ENCODE measurements at places on chromosomes 12 and 14. TPM values are rescaled to one million over a fixed set of nuclear protein-coding genes. Genes with fewer than 3 reads are reported as not detected.

The TAS2R20 gene
- total RNA-seq = 2.1 TPM

The OR6C2 gene
- total RNA-seq = not detected

DNA sequence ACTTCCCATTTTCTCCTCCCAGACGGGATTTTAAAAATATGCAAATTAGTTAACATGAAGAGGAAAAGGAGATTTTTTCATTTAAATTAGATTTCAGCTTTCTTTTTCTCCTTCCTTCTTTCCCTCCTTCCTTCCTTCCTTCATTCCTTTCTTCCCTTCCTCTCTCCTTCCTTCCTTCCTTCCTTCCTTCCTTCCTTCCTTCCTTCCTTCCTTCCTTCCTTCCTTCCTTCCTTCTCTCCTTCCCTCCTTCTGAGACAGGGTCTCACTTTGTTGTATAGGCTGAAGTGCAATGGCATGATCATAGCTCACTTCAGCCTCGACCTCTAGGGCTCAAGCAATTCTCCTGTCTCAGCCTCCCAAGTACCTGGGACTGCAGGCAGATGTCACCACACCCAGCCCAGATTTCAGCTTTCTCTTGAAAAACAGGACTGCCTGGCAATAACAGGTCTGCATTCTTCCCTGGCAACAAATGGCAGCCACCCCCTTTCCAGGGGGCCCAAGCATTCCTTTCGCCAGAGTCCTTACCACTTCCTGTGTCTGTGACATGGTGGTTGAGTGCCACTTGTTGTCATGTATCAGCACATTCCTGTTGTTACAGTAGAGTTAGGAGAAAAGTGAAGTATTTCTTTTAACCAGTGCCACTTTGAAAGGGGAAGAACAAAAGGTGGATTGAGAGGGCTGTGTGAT lies 119.1 kb downstream of the PTPN11 start:
- DNase-seq = no peak

DNA sequence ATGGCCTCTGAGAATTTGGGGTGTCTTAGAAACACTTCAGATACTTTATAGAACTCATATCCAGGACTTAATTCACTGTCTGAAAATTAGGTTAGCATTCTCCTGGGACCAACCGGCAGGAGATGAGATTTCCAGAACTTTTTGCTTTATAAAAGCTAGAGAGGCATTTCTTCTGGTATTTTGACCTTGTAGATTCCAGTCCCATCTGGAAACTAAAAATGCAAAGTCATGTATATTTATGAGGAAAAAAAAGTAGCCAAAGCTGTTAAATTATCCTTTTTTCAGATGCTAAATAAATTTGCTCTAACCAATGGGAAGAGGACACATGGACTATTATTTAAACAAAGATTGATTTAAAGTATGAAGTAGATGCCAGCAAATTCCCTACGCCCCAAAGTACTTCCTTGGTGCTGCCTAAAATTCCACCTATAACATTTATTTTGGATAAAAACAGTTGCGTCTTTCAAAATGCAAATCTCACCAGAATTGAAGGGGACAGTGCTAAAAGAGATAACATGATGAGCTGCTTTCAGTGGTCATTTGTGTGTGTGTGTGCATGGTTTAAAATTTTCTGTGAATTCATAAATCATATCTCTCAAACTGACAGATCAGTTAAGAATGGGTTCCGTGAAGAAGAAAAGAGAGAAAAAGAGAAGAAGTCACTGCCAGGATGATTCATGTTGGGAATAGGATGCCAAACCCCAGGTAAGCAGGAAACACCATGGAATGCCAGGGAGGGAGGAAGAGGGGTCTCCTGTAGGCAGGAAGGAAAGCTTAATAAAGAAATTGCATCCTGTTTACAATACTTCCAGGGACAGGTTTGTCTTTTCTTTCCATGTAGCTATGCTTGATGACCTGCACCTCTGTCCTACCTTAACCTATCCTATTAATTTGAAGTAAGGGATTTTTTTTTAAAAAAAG lies 97.7 kb upstream of the RGS6 start:
- no peak for DNase-seq

DNA sequence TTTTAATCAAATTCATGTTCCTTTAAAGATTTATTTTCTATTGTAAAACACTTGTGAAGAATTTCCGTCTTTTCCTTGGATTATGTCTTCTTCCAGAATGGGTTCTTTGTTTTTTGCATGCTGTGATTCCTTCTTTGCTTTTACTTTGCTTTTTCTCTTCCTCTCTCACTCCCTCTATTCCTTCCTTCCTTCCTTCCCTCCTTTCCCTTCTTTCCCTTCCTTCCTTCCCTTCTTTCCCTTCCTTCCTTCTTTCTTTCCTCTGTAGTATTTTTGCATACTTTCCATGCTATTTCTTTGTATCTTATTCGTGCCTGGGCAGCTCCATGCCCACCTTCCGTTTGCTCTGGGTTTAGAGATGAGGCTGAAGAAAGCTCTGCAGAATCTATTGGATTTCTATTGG lies 21.6 kb upstream of the FGF23 start:
- no peak for DNase-seq

DNA sequence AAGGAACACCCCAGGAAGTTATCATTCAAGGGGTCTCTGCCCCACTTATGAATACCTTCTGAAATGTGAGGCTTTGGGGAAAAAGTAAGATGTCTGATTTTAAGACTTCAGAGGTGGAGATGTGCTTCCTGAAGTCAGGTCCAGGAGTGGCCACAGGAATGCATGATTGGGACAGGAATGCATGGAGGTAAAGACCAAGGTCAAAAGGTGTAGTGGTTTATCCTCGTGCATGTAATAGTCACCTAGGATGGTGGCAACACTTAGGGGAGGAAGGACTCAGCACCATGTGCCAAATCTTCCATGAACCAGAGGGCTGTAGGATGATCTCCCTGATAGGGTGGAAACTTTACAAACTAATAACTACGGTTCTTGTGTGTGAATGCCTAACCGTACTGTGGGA lies 217.3 kb downstream of the C12orf75 start:
- no peak for DNase-seq

DNA sequence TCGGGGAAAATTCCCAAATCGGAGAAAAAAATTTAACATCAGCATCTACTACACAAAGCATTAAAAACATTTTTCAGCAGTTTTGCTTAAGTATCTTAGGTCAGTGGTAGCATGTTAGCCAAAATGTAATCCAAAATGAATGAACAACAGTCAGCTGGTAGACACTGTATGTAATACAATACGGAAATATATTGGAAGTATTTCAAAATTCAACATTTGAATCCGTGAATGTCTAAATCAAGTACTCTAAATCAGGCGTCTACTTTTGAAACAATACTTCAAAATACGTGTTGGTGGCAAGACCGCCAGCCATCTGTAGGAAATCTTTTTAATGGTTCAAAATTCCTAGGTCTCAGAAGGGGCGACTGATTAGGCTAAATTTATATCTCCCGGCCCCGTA lies 1.1 kb downstream of the SCAF11 start:
- no peak for DNase-seq

GRCh38 chr12:70309348-70309747 lies 56.7 kb upstream of the KCNMB4 start:
- DNase-seq = no peak

The MAP1LC3B2 gene
- total RNA-seq = 0.68 TPM
